ENCODE measurements at places on chromosomes 7 and 10.

DNA sequence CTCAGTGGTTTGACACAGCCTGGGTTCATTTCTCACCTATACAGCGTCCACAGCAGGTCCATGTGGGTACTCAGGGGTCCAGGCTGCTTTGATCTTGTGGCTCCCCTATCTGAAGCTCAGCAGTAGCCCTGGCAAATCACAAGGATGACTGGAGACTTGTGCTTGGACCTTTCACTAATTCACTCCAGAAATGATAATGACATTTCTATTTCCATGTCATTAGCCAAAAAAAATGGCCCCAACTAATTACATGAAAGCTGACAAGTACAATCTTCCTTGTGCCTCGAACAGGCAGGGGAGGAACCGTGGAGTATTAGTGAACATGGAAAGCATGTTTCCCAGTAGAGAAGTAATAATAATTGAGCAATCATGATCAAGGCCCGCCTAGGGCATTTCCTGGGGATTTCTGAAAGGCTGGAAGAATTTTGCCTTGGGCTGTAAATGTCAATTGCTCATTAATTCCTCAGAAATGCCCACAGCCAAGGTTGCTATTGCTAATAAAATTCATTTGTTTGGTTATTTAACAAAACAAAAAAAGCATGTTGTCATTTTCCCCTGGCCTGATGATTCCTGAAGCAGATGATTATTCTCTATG is 586.1 kb downstream of the SDK1 start:
- DNase-seq: no peak

- DNase-seq: no peak
These were observed 1.9 kb downstream of the SEMA4G start for GRCh38 chr10:100970914-100971811.

- DNase-seq: no peak
These were observed 192.1 kb downstream of the EBF3 start for GRCh38 chr10:129771991-129772431.

GRCh38 chr10:12041766-12042408 is 722 bp downstream of the UPF2 start:
- DNase-seq: no peak

GRCh38 chr7:76133164-76133775 is 68.4 kb upstream of the SRRM3 start:
- DNase-seq: no peak

- DNase-seq: no peak
These were observed 74.0 kb upstream of the PHYHIPL start for GRCh38 chr10:59102394-59102793.

- no peak for DNase-seq
These were observed 117.8 kb upstream of the ZMIZ1 start for GRCh38 chr10:78950656-78951587.

GRCh38 chr10:102868911-102869257 is 386 bp upstream of the AS3MT start:
- no peak for DNase-seq

- DNase-seq: no peak
These were observed 22.1 kb downstream of the NCAPG2 start for GRCh38 chr7:158682456-158682855.

- DNase-seq: peak; percentile 77
These were observed 40.2 kb upstream of the ZNF518A start for GRCh38 chr10:96089670-96090462.

- DNase-seq: no peak
These were observed 715.5 kb downstream of the SORCS3 start for GRCh38 chr10:105356626-105357025.

- peak; percentile 42 for DNase-seq
These were observed 7.8 kb downstream of the CPA5 start for GRCh38 chr7:130352194-130353074.

DNA sequence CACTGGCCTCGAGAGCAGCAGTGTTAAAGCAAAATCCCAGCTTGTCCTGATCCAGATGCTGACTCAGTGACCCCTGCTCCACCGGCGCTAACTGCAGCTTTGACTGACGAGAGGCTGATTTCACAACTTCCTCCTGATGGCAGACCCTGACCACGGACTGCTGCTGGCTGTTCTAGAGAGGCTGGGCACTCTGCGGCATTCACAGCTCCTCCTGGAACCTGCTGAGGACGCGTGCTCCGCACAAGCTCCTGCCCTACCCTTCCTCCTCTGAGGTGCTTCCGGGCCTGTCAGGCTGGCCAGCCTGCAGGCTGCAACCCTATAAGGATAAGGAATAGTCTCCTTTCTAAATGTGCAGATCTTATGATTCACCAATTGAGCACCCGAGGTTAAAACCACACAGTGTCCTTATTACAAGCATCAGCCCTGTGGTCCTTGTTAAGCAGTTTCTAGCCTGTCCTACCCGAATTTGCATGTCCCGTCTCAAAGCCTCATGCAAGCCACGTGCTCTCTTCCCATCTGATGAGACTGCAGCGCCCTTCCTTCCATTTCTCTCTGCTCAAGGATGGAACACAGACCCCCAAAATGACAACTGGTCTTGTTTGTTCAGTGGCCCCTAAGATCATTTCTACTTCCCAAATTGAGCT is 35.5 kb upstream of the NCAPG2 start:
- peak; percentile 44 for DNase-seq

GRCh38 chr10:79224263-79224949 is 122.9 kb upstream of the PPIF start:
- no peak for DNase-seq

- no peak for DNase-seq
These were observed 73.7 kb downstream of the INSIG1 start for GRCh38 chr7:155371331-155371883.

GRCh38 chr7:129279757-129280156 is 54.9 kb downstream of the AHCYL2 start:
- no peak for DNase-seq

GRCh38 chr7:76191783-76192240 is 9.9 kb upstream of the SRRM3 start:
- peak; percentile 4 for DNase-seq

GRCh38 chr7:2115760-2116447 is 116.8 kb downstream of the MAD1L1 start:
- DNase-seq: no peak

- no peak for DNase-seq
These were observed 38.8 kb downstream of the CCNJ start for GRCh38 chr10:96082153-96082552.

Measured in GM04503 (cell line).